Liver (tissue), 10 donors: ENCODE measurements at places on chromosomes 13 and 19. TPM values are rescaled to one million over a fixed set of nuclear protein-coding genes. Genes with fewer than 3 reads are reported as not detected.

DNA sequence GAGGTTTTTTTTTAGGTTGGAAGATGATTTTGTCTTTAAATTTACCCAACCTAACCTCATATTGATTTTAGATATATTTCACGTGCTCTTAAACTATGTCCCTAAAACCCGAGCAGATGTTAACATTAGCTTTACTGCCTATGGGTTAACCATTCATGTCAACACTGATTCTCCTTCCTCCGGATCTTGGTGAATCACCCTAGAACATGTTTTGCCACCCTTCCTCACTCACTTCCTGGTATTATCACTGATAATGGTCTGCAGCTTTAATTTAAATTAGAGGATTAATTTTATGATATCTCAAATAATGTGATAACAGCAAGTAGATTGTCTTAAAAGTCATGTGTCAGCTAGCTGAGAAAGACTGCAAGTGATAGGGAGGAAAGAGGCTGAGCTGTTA is 31.9 kb downstream of the HTR2A start:
- DNase-seq = no peak

DNA sequence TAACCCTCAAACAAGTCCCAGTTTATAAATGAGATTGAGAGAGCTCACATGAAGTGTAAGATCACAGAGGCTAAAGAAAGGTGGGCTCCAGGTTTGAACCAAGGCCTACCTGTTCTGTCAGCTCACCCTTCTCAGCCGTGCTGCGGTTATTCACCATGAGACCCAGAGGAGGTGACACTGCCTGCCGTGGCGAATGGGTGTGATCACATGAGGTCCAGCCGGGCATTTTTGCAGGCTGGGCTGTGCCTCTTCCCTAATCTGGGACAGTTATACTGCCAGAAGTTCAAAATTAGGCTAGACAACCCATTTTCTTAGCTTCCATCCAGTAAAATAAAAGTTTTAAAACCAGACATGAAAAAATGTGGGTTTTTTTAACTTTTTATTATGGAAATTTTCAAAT is 146.8 kb downstream of the FOXO1 start:
- no peak for DNase-seq

- DNase-seq = no peak
Measured at GRCh38 chr19:35088131-35088913, 27.3 kb upstream of the FXYD3 start.

DNA sequence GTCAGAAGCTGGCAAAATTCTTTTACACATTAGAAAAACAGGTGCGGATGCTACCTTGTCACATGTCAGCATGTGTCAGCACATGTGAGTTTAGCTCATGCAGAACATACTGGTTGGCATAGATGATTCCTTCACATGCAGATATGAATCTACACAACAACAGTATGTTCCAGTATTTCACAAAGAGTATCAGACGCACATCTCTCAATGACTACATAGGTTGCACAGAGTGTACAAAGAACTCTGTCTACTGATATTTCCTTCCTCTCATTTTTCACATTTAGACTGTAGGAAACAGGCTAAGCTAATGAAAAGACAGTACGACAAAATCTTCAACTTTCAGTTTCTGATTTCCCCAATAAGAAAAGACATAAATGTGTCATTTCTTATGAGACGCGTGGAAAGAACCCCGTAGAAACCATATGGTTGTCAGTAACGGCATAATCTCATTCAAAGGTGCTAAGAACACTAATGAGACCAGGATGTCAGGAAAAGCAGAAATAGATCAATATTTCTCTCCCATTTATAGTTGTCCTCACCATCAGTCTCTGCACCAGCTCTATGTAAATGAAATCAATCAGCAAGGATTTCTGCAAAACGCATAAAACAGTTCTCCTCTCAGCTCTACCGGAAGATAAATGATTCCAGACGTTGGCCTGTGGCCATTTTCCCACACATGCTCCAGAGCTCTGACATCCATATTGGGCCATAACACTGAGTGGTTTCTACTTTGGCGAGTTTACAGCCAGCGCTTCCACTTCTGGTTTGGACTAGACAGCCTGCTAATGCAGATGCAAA is 81.2 kb downstream of the STARD13 start:
- no peak for DNase-seq

GRCh38 chr13:49302817-49303216 is 55.1 kb downstream of the CDADC1 start:
- DNase-seq = no peak

PDE4A gene
- total RNA-seq = 1.1 TPM

DNA sequence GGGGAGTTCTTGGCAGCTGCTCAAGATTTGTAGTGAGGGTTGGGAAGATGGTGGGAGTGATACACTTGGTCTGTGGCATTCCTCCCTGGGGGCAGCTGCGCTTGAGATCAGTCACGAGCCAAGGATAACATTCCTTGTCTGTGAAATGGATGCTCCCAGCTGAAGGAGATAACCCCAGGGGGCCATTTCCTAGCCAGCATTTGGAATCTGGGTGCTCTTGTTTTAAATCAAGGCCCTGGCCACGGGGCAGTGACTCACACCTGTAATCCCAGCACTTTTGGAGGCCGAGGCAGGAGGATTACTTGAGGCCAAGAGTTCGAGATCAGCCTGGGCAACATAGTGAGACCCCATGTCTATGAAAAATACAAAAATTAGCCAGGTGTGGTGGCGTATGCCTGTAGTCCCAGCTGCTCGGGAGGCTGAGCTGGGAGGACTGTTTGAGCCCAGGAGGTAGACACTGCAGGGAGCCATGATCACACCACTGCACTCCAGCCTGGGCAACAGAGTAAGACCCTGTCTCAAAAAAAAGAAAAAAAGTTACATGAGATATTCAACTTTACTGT is 4.6 kb downstream of the PKN1 start:
- DNase-seq = no peak

DNA sequence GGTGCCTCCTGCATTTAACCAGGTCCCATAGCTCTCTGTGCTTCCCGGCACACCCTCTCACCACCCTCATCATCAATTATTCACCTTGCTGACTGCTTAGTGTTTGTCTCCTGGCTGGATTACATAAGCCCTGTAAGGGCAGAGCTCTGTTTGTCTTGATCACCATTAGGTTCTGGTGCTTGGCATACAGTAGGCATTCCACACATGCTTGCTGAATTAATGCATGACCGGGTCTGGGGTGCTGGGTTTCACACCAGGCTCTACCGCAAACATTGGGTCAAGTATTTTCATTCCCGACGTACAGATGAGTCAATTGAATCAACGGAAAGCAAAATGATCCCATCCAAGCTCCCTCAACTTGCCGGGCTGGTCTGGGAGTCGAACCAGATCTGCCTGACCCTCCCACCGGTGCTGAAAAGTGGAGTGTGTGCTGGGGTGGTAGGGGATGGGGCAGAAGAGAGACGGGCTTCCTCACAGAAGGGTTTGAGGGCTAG is 28.5 kb downstream of the VAV1 start:
- DNase-seq = no peak
